ENCODE measurements at places on chromosomes 12 and 14.
A peak's percentile ranks its signal among the peaks of the same experiment; 100 is the strongest.

DNA sequence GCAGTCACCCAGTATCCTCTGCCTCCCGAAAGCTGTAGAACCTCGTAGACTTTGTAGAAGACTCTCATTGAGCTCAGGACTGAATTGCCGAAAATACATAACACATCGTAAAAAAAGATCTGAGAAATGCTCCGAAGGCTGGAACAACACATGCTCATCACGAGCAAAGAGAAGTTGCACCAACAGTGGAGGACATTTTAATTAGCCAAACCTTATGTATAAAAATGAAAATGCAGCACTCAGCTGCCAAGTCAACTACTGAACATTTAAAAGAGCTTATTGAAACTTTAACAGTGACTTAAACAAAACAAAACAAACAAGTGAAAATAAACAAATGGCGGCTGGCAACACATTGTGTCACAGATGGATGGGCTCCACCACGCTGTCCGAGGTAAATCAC, 519.9 kb downstream of the TMEM132D start:
- DNase-seq = no peak

DNA sequence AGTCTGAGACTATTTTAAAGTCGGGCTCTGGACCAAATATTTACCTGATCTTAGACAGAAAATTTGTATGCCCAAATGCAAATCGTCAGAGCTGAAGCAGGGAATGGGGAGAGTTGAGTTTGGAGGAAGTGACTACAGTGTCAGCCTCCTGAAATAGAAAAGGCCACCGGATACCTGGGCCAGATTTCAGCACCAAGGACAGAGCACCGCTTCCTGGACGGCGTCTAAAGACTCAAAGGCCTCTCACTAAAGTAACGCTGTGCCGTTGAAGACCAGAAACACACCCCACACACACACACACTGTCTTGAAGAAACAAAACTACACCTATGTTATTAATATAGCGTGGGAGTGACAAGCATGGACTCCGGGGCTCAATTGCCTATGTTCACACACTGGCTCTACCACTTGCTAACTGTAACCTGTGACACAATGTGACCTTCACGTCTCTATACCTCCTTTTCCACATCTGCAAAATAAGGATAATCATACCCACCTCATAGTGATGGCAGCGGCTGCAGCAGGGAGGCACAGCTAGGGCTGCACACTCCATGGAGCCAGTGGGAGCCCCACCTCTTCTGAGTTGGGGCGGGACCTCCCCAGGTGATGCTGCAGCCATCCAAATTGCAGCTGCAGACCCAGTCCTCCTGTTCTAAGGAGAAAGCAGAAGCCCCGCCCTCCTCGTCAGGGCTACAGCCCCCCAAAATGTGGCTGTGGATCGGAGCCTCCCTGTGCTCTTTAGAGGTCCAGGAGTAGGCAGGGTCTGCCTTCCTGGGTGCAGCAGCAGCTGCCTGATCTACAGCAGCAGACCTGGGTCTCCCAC, 35.6 kb downstream of the KRT76 start:
- peak; percentile 58 for DNase-seq

DNA sequence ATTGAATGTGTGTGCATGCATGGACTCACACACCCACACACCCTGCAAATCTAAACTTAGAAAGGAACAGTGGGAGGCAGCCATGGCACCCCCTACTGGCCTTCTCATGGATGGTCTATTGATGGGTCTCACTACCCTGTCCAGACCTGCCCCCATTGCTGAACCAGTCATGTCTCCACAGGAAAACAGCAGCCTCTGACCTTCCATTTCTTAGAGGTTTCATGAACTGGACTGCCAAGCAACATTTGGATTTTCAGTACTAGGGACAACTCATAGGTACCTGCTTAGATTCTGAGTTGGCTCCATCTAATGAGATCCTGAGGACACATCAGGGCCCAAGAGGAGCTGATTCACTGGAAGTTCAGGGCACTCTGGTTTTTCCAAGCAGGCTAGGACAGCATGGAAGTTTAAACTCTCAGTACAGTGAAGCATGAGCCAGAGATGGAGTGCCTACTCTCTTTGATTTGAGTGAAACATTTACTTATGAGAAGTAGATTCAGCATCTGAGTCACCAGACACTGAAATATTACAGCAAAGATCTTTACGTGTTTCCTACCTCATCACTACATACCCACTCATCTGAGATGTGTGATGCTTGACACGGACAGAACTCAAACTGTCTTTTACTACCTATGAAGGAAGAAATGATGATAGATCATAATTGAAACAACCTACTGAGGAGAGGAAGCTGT, 98.9 kb upstream of the PLEKHG7 start:
- DNase-seq = no peak

DNA sequence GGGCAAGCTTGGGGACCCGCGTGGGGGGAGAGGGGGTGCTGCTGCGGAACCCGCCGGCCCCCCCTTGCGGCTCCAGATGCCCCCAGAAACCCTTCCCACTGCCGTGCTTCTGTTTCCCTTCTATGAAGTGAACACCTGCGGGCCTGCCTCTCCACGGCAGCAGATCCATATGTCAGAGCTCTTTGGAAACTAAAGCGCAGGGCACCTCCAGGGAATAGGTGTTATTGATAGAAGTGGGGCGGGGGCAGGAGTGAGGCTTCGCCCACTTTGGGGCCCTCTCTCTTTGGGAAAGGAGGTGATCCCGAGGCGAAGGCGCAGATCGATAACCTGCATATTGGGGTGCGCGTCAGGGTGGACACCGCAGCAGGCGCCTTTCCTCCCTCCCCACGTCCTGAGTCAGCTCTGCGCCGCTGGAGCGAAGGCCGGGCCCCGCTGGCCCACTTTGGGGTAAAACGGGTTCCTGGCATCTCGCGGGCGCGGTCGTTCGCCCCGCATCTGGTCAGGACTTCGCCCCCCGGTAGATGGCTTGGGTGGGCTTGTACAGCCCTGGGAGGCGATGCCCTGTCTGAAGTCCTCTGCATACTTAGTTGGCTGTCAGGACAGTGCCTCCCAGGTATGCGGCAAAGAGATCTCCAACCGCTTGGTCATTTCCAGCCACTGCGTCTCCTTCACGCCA, 524 bp downstream of the KMT5A start:
- DNase-seq = peak; percentile 32

- no peak for DNase-seq
Measured at GRCh38 chr14:46325157-46325556, 326.4 kb downstream of the RPL10L start.

- DNase-seq = no peak
Measured at GRCh38 chr12:97140355-97140754, 233.3 kb downstream of the NEDD1 start.

DNA sequence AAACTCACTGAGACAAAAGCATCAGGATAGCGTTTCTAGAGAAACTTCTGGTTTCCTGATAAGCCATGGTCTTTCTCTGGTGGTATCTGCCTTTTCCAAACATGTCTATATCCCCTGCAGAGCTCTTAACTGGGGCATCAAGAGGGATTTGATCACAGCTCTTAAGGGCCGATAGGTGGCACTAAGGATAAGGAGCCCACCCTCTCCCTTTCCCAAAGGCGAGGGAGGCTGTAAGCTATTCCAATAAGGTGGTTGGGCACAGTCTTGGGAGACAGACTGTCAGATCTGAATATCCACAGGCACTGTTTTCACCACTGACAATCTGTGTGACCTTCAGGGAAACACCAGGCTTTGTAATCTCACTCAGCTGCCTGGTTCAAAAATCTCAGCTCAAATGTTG, 206.0 kb downstream of the ADGRD1 start:
- no peak for DNase-seq

DNA sequence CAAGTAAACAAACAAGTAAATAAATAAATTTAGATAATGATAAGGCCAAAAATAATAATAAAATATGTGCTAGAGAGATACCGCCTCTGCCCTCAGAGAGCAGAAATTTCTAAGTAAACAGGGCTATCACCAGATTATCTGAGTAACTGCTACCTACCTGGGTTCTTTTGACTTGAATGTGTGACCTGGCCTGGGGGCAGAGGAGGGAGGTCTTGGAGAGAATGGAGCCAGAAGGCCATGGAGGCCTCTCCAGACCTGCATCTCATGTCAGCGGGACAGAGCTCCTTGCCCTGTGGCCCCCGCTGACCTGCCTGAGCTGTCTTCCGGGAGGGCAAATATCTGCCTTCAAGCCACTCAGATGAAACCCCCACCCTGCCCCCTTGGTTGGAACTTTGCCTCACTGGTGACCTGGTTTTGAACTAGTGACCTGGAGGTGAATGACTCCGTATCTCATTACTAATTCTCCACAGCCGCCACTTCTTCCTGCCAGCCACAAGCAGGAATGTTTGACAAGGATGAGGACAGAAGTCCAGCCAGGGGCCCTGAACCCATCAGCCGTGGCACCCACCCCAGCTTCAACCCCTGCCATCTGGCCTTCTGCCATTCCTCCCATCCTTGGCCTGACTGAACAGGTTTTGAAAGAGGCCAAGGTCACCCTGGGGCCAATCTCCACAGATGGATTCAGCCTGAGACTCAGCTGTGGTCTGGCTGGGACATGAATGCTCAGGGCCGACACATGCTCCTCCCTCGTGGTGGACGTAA, 86.8 kb upstream of the PARP11 start:
- no peak for DNase-seq

- DNase-seq = no peak
Measured at GRCh38 chr12:12592930-12593329, 18.7 kb upstream of the CREBL2 start.

- no peak for DNase-seq
Measured at GRCh38 chr12:111174251-111174960, 194.5 kb downstream of the PHETA1 start.

- no peak for DNase-seq
Measured at GRCh38 chr14:33323979-33324378, 385.3 kb downstream of the NPAS3 start.

GRCh38 chr14:50191499-50191898, 39.9 kb downstream of the SOS2 start:
- no peak for DNase-seq

DNA sequence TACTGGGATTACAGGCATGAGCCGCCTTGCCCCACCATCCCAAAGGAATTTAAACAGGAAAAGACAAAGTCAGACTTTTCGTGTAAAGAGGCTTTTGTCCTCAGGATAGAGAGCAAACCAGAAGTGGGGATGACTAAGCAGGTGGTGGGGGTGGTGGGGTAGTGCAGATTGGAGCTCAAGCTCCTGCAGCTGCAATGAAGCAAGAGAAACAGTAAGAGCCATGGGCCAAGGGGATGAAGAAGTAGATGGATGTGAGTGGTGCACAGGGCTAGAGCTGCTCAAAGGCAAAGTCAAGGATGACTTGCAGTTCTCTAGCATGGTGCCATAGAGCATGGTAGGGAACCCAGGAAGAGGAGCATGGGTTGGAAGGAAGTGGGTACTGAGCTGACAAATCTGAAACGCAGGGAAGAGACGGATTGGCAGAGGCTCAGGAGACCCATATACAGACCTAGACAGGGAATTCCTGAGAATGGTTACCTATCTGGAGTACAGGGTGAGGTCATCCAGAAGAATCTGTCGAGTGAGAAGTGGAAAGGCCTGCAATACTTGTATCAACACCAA, 11.4 kb upstream of the RNF34 start:
- no peak for DNase-seq

GRCh38 chr12:124597041-124597440, 29.6 kb upstream of the NCOR2 start:
- DNase-seq = no peak

DNA sequence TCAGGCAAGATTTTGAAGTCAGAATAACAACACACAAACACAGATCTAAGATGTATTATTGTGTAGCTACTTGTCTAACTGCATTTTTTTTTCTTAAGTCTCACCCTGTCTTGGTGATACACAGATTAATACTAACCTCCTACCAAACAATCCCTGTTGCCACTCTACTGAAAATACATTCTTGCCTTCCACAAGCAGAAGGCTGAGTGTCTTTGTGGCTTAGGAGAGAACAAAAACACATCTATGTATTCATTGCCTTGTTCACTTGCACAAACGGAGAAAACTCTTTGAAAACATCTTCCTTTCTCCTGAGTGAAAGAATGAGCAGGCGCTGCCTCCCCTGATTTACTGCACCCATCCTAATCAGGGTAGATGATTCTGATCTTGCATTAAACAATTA, 642.2 kb downstream of the DIO2 start:
- no peak for DNase-seq

GRCh38 chr12:40325349-40325960, 100.7 kb downstream of the LRRK2 start:
- no peak for DNase-seq

DNA sequence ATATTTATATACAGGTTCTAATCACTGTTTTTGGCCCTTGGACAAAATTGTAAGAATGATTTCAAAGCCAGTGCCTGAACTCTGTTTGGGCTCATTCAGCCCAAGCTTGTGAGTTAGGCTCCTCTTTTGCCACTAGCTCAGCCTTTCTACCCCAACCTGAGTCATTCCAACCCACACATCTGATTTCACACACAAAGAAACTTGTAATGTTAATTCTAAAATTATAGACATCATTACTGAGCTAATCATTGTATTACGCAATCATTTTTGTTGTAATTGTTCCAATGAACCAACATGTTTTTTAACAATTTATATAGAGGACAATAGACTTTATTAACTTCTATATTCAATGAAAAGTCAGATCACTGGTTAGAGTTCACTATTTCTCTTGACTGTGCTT, 441.1 kb downstream of the ETNK1 start:
- DNase-seq = no peak

DNA sequence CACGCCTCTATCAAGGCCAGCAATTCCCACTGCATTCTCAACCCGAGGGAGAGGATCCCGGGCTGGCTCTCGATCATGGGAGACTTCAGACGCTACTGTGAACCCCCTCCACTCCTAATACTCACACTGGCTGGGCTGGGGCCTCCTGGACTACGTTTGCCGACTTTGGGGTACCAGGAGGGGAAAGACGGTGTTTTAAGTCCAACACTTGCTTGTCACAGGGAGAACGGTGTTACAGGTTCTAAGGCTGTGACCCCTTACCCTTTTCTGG, 463 bp downstream of the NACA start:
- DNase-seq = no peak
